ENCODE measurements at places on chromosomes 3 and 15.

GRCh38 chr3:34511891-34512290 is 713.5 kb downstream of the PDCD6IP start:
- no peak for DNase-seq

DNA sequence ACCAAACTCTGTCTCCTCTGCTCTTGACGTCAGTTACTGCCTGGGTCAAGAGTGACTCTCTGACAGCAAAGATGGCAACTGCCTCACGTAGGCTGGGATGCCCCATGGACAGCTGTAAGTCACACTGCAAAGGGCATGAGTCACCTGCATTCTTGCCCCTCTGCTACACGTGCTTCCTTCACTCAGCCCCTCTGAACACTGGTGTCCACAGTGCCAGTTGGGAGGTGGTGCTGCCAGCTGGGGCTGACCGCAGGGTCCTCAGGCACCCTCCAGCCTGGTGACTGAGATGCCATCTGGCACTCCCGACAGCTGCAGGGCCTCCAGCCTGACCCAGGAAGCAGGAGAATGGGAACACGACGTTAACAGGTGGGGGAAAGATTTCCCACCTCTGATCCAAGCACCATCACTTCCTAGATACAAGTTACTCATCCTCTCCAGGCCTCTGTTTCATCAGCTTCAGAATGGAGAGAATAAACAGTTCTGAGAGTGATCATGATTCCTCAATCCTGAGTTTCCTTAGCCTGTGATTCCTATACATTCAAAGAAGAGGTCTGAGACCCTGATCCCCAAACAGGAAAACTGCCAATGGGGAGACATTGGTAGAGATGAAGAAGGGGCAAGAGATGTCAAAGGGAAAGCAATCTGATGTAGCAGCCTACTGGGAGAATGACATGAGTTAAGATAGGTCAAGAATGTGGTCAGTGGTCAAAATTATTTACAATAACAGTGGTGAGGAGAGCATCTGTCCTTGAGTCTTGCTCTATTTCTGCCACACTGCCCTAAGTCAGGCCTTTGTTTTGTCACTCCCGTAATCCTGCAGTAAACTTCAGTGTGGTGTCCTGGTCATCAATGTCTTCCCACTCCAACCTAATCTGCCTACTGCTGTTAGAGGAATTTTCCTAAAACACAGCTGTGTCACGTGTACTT is 86.1 kb upstream of the BCL6 start:
- DNase-seq = peak; percentile 39

- DNase-seq = no peak
Measured at GRCh38 chr15:68427366-68427765, 4.6 kb downstream of the ITGA11 start.

DNA sequence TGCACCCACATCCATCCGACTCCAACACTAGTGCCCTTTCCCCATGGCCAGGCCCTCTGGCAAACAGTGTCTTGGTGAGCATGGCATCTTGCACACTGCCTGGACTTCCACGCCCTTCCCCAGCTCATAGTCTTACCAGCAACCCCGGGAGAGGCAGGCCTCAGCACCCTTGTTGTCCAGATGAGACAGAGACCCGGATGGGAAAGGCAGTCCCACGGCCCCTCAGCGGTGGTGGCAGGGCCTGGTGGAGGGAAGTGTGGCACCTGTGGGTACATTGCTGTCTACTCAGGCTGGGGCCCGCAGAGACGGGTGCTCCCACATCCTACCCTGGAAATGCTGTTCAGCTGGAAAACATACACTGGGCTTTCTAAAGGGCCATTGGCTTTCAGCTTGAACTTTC is 28.4 kb downstream of the HDAC11 start:
- no peak for DNase-seq

- no peak for DNase-seq
Measured at GRCh38 chr3:81718311-81718710, 43.1 kb downstream of the GBE1 start.

DNA sequence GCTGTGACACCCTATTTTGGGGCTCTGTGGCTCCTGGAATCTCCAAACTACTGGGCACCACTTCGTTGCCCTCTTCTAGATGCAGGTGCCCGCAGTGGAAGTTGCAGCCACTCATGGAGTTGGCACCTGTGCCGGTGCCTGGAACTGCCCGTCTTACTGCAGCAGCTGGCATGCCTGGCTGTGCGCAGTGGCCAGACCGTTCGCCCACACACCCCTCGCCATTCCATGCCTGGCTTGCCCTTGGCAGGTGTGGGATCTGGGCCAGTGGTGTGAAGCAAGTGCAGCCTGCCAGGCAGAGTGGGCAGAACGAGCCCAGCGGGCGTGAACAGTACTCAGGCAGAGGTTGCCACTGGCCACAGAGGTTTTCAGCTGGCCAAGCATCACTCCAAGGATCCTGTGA is 1286.7 kb downstream of the ROBO1 start:
- DNase-seq = no peak

GRCh38 chr15:88113613-88114308 is 142.8 kb downstream of the NTRK3 start:
- no peak for DNase-seq

DNA sequence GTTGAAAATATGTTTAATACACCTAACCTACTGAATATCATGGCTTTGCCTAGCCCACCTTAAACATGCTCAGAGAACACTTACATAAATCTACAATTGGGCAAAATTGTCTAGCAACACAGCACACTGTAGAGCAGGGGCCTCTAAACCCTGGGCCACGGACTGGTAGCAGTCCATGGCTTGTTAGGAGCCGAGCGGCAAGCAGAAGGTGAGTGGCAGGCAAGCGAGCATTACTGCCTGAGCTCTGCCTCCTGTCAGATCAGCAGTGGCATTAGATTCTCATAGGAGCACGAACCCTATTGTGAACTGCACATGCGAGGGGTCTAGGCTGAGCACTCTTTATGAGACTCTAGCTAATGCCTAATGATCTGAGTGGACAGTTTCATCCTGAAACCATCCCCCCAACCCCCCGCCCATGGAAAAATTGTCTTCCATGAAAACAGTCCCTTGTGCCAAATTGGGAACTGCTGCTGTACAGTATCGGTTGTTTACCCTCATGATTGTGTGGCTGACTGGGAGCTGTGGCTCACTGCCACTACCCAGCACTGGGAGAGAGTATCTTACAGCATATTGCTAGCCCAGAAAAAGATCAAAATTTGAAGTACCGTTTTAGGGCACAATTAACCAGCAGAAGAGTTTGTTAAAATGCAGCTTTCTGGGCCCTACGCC is 26.1 kb downstream of the CMSS1 start:
- no peak for DNase-seq

DNA sequence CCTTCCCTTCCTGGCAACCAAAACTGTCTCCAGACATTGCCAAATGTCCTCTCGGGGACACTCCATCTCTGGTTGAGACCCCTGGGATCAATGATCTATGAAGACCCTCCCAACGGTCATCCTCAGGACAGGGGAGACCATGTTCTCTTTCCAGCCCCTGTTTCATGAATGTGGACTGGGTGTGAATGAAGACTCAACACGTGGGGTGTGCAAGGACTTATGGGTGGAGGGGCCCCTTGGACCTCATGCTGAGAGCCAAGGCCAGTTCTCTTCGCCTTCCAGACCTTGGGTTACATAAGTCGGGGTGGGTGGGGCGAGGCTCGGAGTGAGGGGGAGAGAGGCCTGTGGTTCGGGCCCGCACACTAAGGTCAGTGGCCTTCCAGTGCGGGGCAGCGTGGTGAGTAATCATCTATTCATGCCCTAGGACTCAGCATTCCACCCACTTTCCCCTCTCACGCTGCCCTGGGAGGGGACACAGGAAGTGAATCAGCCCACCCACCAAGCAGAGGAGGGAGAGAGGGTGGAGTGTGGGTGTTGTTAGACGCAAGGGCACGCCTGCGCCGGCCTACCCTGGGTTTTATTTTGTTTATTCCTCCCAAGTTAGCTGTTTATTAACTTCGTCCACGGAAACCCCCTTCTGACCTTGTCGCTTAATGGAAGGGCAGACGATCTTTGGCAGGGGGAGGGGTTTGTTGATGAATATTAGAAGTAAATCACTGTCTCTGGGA is 6.7 kb downstream of the PAQR5 start:
- no peak for DNase-seq

GRCh38 chr15:82788496-82788895 is 17.4 kb downstream of the FSD2 start:
- no peak for DNase-seq

DNA sequence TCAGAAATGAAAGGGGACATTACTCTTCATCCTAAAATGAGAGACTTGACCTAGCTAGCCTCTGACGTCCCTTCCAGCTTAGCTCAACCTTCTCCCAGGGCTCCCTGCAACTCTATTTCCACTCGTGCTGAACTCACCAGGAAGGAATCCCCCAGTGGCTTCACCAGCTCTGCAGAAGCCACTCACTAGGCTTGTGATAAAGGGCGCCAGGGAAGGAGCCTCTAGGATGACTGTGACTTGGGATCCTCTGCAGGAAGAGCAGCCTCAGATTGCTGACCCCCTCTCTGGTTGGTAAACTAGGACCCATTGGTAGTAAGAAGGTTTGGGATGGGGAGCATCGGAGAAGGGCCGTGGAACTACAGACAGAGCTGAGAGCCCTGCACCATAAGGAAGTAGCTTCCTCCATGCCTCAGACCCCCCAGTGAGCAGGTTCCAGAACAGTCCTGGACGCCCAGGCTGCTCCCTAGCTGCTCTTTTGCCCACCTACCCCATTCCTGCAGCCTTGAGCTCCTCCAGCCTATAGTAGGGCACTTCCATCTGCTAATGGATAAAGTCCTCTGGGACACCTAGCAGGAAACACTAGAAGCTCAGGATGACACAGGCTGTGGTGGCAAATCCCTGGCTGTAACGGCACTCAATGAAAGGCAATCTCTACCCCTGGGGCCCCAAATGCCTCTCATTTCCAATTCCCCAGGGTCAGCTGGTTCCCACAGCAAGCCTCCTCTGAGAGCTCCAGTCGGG is 26.0 kb downstream of the PLA2G4F start:
- no peak for DNase-seq

GRCh38 chr3:181921220-181921619 is 209.5 kb downstream of the SOX2 start:
- no peak for DNase-seq

- no peak for DNase-seq
Measured at GRCh38 chr15:64535460-64536243, 75.3 kb downstream of the ZNF609 start.

- DNase-seq = no peak
Measured at GRCh38 chr3:84077479-84077878, 881.3 kb upstream of the CADM2 start.

GRCh38 chr15:64197425-64197824 is 34.6 kb upstream of the PPIB start:
- no peak for DNase-seq

DNA sequence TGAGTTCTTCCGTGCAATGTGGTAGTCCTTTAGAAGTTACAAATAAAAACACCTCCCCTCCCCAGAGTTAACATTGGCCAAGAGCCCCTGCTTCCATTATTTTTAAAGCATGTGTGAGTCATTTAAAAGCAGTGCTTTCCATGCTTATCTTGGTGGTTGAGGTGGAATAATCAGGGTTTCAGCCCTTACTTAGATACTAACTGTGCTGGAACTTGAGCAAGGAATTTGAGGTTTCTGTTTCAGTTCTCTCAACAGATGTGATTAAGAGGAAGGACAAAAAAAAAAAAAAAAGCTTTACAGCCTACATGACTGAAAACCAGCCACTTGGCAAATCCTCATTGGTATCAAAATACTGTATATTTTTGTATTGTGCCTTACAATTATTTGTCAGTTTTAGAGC is 64.5 kb downstream of the CGNL1 start:
- DNase-seq = no peak

DNA sequence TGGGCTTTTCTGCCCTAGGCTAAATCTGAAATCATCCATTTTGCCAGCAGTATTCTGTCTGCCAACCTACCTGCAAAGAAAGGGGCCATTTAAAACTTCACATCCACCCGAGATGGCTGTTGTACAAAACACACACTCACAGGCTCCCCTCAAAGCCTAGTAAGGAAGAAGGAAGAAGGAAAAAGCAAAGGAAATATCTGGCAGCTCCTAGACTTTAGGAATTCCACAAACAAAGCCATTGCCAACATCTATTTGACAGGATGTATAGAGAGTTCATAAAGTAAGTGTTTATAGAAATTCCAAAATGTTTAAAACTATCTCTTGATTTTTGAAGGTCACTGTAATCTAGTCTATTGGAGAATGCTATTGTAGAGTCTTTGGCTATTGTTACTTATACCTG is 91.9 kb upstream of the THBS1 start:
- no peak for DNase-seq

GRCh38 chr3:34263101-34263621 is 464.7 kb downstream of the PDCD6IP start:
- no peak for DNase-seq

GRCh38 chr3:189908646-189909045 is 212.1 kb downstream of the P3H2 start:
- peak; percentile 15 for DNase-seq

- DNase-seq = no peak
Measured at GRCh38 chr3:160217675-160218074, 7.5 kb upstream of the C3orf80 start.

DNA sequence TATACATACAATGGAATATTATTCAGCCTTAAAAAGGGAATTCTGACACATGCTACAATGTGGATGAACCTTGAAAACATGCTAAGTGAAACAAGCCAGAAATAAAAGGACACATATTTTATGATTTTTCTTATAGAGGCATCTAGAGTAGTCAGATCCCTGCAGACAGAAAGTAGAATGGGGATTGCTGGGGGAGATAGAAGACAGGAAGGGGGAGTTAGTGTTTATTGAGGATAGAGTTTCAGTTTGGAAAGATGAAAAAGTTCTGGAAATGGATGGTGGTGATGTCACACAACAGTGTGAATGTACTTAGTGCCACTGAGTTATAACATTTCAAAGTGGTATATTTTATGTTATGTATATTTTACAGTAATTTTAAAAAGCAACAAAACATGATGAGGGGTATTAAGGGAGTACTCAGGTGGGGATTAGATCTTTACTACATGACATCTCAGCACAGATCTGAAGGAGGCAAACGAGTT is 4.7 kb downstream of the ITPR1 start:
- no peak for DNase-seq

DNA sequence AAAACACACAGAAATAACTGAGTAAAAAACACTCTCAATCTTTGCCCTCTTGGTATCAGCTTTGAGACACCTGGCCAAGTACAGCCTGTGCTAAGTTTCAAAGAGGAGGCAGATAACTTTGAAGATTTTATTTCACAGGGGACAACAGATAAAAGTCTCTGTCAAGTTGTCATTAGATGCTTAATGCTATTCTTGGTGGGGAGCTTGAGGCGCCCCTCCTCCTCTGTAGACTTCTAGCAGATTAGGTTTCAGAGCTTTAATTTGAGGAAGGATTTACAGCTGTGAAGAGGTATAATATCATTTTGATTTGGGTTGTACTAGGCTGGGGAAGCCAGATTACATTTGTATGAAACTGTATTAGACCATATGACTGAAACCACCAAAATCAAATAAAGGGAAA is 620.3 kb downstream of the FHIT start:
- no peak for DNase-seq

DNA sequence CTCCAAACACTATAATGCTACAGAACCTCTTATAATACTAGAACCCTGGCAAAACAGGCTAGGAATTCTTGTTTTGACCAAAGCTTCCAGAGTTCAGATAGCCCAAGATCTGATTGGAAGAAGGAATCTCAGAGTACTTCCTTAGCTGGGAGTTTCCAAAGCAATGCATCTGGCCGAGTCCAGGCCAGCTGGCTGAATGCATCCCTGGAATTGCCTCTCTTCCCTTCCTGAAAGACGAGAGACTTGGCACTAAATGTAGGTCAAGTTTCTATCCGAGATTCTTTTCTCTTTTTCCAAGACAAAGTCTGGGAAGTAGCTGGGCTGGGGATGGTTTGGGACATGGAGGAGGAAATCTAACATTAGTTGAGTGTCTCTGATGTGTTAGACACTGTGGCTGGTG is 68.7 kb upstream of the ADPGK start:
- no peak for DNase-seq

GRCh38 chr3:135216659-135217058 is 421.6 kb downstream of the EPHB1 start:
- no peak for DNase-seq

Data from H1 (cell line).